Fibroblast of mammary gland (primary cell): ENCODE measurements at places on chromosomes 11 and 22.

GRCh38 chr11:33620423-33621171 lies 80.0 kb downstream of the C11orf91 start:
- DNase-seq = peak; percentile 74

DNA sequence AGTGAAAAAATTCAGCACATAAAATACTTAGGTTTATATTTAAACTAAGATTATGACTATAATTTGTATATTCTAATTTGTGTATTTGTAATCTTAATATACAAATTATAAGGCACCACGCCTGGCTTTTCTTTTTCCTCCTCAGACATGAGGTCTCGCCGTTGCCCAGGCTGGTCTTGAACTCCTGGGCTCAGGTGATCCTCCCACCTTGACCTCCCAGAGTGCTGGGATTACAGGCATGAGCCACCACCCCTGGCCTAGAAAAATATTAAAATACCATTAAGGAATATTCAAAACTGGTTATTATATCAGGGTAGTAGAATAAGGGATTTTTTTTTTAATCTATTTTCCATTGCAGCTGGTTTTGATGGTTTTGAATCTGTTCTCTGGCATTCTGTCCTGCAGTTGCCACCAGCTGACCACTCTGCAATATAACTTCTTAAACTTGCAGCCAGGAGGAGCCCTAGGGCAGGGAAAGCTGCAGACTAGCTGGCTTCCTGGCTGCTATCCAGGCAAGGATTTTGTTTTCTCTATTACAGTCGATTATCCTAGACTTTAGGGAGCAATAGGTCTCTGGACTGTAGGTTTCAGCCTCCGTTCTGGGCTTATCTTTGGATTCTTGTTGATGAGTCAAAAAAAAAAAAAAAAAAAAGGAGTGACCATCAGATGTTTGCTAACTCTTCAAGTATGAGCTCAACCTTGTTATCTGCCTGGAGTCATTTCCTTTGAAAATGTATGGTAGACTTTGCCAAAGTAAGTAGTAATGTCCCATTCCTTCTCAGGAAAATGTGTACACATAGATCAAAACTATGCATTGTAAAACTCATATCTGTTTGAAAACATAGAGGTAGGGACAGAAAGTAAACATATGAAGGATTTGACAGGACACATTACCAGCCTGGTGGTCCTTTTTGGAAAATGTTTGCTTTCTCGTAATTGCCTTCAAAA lies 13.2 kb downstream of the POLA2 start:
- peak; percentile 94 for DNase-seq

DNA sequence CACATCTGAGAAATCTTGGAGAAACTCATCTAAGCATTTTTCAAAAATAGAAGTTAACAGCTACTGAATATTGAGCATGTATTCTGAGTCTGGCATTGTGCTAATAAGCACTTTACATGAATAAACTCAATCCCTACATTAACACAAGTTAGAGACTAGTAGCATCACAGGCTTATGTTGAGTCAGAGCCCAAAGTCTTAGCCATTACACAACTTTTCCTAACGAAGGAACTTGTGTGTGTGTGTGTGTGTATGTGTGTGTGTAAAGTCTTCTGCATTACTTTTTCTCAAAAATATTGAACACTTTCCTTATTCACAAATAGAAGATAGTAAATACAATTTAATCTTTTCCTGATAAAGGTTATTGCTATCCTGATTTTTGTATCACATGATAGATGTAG lies 8.7 kb upstream of the CLPB start:
- peak; percentile 57 for DNase-seq

DNA sequence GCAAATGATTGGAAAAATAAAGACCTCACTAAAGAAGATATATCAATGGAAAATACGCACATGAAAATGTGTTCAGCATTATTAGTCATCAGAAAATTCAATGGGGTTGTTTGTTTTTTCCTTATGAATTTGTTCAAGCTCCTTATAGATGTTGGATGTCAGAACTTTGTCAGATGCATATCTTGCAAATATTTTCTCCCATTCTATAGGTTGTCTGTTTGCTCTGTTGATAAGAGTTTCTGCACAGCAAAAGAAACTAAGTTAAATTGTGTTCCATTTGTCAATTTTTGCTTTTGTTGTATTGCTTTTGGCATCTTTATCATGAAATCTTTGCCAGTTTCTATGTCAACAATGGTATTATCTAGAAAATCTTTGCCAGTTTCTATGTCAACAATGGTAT lies 633.9 kb upstream of the CHORDC1 start:
- no peak for DNase-seq

- DNase-seq = no peak
These were observed 138.9 kb downstream of the MN1 start for GRCh38 chr22:27662359-27663301.

DNA sequence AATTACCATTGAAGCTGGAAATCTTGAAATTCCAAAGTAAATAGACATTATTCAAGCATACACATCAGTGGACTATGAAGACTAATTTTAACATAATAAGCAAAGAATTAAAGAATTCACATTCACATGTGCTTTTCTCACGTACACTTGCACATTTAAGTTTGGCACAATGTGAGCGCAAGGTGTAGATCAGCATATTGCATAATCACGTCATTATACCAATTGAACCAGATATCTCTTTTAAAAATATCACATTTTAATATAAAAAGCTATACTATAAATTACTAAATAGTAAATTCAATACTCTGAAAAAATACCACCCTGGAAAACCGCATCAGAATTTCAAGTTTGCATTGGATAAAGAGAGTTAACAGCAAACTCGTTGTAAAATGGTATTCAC lies 60.7 kb downstream of the SESN3 start:
- no peak for DNase-seq

- no peak for DNase-seq
These were observed 1.7 kb downstream of the GDPD5 start for GRCh38 chr11:75523811-75524664.

GRCh38 chr11:74307434-74307833 lies 4.0 kb downstream of the P4HA3 start:
- peak; percentile 76 for DNase-seq
